Effector memory CD8-positive, alpha-beta T cell (primary cell): ENCODE measurements at places on chromosomes 3 and 15.

GRCh38 chr3:36433511-36433910, 53.2 kb downstream of the STAC start:
- DNase-seq: no peak

GRCh38 chr3:146350852-146351251, 99.9 kb upstream of the PLSCR4 start:
- no peak for DNase-seq

DNA sequence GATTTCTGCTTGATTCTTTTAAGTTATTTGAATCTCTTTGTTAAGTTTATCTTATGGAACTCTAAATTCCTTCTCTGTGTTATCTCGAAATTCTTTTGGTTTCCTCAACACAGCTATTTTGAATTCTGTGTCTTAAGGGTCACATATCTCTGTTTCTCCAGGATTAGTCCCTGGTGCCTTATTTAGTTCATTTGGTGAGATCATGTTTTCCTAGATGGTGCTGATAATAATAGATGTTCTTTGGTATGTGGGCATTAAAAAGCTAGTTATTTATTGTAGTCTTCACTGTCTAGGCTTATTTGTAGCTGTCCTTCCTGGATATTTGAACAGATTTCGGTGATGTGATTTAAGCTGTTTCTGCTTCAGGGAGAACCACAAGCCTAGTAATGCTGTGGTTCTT, 615.6 kb upstream of the NECTIN3 start:
- no peak for DNase-seq

DNA sequence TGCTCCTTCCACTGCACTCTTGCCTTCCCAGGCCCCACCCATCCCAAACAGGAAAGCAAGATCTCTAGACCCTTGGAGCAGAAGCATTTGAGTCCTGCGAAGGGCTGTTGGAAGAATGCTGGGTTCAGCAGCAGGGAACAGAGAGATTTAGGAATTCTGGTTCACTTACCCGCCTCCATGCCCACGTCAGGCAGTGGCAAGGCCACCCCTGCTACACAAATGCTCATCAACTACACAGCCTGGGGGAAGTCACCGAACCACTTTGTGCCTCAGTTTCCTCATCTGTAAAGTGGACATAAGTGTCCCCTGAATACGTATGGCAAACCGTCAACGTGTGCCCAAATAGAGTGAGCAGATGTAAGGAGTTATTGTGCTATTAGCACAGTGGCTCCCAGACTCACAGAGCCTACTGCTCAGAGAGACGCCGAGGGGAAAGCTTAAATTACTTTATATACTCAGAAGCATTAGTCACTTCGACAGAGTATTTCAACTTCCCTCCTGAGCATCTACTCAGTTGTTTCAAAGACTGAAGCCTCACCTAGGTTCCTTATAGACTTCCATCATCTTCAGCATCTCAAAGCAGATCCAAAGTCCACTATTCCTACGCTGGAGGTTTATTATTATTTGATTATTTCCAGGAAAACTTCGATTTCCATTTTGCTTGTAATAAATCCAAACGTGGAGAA, 905 bp downstream of the HOMER2 start:
- no peak for DNase-seq

- DNase-seq: no peak
These were observed 63.0 kb downstream of the ARHGAP31 start for GRCh38 chr3:119357190-119357589.

- DNase-seq: no peak
These were observed at the start of gene TIMP4 for GRCh38 chr3:12158387-12159226. Gene TIMP4 (minus strand): TSS chr3:12158912. CDS start chr3:12158840, 72 bp downstream.

GRCh38 chr3:72308641-72309040, 523.7 kb upstream of the PROK2 start:
- DNase-seq: no peak

DNA sequence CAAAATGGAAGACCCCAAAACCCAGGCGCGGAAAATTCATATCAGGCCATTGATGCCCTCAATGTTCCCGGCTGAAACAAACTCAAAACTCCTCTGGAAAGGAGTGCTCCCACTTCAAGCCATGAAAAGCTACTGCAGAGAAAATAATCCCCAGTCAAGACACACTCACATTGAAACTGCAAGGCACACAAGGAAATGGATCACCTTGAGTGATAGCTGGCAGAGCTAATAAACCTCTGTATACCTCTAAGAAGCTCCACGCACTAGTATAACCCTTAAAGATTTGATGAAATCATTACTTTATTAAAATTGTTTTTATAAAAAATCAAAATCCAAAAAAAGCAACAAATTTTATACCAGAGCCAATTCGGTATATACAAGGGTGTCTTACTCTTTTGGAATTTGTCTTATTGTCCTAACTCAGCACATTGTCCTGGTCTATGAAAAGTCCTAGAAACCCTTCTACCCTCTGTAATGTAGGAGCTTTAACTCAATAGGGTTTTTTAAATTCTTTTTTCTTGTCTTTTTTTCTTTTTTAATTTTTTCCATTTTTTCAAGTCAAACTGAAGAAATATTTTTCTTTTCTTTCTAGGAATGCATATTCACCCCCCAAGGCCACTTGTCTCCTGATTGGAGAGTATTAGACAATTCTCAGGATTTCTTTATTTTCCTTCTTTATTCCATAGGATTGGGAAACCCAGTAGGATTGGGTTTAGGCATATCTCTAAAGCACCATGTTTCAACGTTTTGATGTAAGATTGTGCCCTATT, 8.5 kb downstream of the CCR5AS start:
- no peak for DNase-seq

DNA sequence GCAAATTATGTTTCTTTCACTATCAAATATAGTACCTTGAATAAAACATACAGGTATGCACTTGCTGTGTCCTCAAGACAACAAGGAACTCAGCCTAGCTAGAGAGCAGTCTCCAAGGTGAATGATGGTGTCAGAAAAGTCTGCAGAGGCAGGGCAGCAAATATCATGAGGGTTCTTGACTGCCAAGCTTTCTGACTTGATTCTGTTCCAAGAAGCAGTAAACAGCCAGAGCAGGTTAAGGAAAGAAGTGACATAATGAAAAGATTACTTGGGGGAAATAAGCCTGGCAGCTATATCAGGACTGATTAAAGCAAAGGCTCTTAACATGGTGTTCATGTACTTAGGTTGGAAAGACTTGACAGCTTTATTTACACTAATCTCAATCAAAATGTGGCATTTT, 192.2 kb upstream of the GADL1 start:
- DNase-seq: no peak

DNA sequence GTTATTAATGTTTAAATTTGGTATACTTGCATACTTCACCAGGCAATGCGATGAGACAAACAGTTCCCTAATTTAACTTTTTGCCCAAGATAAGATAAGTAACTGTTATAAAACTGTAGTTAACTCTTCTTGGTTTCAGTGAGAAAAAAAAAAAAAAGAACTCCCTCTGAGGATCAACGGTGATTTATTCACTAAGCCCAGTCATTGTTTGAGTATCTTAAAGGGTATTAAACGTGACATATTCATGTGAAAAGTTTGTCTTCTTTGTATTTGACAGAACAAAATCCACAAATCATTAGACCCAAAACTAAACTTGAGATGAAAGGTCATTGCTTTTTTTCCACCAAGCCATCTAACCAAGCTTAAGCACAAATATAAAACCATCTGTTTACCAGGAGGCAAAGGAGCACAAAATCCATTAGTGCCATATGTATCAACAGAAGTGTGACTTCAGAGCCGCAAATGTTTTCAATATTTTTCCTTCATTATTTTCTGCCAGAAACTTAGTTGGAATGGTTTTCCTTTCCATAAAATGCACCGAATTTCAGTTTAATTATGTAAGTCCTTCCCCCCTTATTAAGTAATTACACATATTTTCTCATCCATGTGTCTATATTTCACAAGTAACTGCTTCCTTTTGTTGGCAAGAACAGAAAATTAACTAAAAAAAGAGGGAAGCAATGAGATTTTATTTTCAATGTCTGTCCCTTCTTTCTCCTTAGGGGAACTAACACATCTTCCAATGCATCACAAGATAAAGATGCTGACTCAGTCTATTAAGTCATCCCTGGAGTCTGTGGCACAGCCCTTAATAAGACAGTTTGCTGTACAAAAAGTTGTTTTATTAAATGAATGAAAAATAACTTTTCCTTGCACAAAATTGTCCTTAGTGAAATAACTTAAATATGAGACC, 92.2 kb upstream of the RAP2B start:
- DNase-seq: no peak

DNA sequence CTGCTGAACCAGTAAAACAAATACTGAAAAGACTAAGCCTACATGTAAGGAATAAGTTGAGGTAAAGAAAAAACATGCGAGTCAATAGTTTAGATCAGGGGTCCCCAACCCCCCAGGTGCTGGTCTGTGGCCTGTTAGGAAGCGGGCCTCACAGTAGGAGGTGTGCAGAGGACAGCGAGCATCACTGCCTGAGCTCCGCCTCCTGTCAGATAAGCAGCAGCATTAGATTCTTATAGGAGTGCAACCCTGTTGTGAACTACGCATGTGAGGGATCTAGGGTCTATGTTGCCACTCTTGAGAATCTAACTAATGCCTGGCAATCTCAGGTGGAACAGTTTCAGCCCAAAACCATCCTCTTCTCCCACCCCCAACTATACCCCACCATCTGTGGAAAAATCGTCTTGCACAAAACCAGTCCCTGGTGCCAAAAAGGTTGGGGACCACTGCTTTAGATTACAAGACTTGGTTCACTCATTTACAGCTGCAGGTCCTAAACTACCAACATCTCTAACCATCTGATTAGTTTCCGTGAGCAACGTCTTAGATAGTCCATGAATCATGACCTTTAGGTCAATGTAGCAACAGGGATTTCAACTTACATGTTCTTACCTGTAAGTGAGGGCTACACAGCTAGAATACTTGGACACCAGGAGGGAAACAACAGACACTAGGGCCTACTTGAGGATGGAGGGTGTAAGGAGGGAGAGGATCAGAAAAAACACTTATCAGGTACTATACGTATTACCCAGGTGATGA, 66.7 kb downstream of the TRANK1 start:
- no peak for DNase-seq

GRCh38 chr3:192563417-192563816, 163.9 kb downstream of the FGF12 start:
- no peak for DNase-seq
